ENCODE measurements at places on chromosomes 5 and 9.

- DNase-seq, result no peak
Observed at GRCh38 chr5:12343558-12343957, 439.3 kb upstream of the CTNND2 start.

GRCh38 chr5:59107692-59108091 is 524.8 kb downstream of the RAB3C start:
- DNase-seq, result no peak

DNA sequence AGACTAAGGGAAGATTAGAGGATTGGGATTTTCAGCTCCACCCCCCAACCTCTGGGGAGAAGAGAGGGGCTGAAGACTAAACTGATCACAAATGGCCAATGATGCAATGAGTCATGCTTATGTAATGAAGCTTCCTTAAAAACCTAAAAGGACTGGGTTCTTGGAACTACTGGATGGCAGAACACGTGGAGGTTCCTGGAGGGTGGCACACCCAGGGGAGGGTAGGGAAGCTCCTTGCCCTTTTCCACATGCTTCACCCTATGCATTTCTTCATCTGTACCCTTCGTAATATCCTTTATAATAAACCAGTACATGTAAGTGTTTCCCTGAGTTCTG is 48.6 kb downstream of the ARHGEF28 start:
- no peak for DNase-seq

GRCh38 chr9:135291165-135291564 is 188.4 kb upstream of the PPP1R26 start:
- DNase-seq, result no peak

DNA sequence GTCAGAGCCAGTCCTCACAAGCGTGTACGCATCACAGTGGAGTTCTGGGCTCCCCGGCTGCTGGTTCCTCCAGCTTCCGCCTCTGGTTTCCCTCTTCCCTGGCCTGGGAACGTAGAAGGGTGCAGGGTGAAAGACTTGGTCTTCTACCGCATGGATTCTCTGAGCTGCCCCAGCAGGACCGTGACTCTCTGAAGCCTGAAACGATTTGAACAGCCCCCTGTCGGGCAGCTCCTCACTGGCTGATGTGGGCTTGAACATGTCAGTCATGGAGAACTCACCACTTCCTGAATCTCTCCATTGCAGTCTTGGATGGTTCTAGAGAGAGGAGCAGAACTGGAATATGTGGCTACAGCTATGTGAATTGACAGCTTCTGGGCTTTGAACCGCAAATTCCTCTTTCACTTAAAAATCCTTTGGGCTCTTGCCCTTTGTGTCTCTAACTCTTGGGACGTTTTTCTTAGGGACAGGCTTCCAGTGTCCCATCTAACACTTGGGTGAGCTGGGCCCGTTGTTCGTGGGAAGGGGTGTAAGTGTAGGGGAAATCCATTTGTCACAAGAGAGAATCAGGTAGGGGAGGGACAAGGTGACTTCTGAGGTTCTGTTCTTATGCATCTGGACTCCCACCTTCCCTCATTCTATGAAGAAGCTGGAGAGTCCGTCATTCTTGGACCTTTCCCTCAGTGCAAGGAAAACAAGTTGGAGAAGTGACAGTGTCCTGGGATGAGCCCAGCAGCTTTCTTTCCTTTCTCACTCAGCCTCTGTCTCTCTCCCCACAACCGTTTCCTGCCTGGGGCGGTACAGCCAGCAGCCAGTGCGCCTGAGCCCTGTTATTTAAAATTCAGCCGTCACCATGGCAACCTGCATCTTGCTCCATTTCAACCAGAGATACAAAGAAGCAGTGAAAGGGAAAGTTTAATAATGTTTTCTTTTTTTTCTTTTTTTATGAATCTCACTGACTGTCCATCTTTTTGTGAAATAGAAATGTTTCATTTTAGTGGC is 84.7 kb downstream of the PTTG1 start:
- DNase-seq, result peak; percentile 41

DNA sequence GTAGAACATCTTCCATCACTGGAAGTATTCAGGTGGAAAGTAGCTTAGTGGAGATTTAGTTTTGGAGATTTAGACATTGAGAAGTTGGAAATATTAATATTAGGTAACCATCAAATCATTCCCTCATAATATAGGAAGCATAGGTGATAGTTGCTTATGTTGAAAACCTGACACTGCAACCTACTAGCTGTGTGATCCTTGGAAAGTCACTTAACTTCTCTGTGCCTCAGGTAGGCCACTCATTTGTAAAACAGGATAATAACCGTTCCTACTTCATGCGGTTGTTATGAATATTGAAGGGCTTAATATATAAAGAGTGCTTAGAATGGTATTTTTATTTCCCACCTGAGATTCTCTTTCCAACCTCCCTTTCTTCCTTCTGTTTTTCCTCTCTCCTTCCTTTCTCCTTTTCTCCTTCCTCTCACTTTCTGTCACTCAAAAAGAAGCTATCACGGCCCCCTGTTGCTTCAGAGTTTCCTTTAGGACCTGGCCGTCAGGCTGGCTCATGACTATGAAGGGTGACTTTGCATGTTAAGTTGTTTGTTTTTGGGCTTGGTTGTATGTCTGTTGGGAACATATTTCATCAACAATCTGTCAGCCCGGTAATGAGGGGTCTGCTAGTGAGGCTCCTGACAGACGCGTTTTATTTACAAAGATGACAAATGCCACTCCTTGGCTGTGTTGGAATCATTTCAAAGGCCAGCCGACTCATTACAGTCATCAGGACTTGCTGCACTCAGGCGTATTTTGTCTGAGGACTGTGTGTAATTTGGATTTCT is 31.0 kb downstream of the DOCK2 start:
- DNase-seq, result no peak

DNA sequence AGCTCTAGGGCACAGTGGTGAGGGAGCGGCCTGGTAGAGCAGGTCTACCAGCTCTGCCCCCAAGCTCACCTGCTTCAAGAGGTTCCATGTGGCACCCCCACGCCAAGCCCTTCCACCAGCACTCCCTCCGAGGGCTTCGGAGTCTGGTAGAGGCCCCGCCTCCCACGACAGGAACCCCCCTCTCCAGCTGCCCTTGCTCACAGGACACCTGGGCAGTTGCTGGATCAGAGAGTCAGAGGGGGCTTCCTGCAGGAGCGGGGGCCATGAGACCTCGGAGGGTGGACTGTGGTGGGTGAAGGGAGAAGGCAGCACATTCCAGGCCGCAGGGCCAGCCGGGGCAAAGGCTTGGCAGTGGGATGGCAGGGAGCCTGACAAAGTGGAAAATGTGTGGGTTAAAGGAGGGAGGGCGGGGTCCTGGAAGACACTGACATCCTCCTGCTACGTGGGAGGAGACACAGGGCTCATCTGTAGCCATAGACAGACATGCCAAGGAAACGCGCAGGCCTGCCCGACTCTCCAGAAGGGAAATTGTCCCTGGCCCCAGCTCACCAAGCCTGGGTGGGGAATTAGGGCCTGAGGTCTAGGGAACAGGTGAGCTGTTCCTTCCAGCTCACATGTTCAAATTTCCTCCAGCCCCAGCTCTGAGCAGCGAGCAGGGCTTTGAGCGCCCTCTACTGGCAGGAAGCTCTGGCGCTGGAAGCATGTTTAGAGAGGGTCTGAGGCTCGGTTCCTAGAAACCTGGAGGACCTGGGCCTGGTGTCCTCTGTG is 74.2 kb downstream of the NTNG2 start:
- DNase-seq, result peak; percentile 68

GRCh38 chr5:100434815-100435214 is 100.4 kb upstream of the FAM174A start:
- DNase-seq, result no peak

GRCh38 chr5:117713585-117714198 is 1139.1 kb upstream of the SEMA6A start:
- DNase-seq, result no peak

GRCh38 chr5:82942083-82942881 is 134.9 kb downstream of the TMEM167A start:
- DNase-seq, result no peak

DNA sequence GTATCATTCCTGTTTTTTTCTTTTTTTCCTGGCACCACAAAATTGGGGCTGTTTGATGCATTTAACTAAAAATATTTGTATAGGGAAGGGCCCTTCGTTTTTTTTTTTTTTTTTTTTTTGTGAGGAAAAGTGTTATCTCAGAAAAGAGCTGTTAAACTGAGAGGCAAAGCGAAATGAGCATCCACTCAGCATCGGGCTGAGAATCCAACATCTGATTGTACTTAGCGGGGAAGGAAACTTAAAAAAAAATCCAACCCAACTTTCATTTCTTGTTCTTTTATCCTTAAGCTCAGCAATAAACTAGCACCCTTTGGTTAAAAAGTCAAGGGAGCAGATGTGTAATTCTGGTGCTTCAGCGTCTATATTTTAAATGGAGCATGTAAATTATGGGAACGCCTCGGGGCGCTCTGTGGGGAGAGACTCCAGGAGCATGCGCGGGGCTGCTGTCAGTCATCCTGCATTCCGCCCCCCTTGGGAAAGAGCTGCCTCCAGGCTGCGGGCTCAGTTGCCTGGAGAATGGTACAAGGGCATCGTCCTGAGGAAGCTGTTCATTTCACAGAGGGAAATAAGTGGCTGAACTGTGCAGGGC is 33.3 kb downstream of the DMRT2 start:
- no peak for DNase-seq

DNA sequence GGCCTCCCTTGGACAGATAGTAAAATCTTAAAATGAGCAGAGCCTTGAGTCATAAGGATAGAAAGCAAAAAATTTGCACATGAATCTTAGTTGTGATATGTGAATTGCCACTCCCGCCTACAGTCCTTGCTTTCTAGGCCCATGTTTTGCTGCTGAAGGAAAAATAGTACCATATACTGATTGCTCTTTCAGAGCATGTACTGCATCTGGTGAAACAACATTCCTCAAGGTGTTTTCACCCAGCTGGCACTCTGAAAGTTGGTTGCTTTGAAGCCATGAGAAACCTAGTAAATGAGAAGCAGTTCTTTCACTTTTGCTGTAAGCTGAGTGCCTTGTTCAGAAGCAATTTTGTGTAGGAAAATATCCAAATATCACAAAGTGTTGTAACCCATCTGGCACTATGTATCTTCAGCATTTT is 10.3 kb downstream of the CDC37L1 start:
- no peak for DNase-seq

DNA sequence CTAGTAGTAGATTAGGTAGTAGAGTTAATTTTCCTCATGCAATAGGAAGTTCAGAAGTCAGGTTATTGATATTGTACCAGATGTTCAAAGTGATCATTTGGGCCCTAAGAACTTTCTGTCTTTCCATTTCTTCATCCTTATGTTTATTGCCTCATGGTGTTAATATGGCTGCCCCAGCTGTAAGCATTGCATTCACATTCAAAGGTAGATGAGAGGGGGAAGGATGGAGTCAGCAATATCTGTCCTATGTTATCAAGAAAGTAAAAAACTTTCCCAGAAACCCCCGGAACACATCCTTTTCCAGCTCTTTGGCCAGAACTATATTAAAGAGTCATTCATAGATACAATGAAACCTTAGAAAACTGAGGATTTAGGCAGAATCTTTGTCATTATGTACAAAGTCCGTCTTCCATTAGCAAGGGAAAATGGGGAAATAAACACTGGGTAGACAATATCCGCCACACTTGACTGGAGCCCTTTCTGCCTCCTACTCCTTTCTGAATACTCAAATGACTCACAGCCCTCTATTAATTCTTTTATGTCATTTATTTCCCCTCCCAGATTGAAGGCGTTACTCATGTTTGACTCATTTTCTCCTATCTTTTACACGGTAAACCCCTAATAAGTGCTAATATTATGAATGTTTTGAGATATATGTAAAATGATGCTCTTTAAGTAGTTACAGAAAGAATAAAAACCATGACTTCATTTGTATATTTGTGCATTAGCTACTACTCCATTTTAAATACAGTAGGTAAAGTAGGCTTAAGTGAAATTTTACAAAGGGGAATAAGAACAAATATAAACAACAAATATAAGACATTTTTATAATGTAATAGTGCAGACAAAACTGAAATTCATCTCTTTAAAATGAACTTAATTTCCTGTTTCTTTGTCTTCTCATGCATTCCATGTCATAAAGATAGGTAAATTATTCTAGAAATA is 127.6 kb downstream of the SLF1 start:
- DNase-seq, result no peak

GRCh38 chr5:24391816-24392215 is 253.0 kb downstream of the CDH10 start:
- DNase-seq, result no peak

- no peak for DNase-seq
Observed at GRCh38 chr9:92763721-92764380, 782 bp downstream of the BICD2 start.

- no peak for DNase-seq
Observed at GRCh38 chr5:136676685-136677084, 311.3 kb upstream of the TRPC7 start.

GRCh38 chr5:178931846-178932760 is 8.9 kb upstream of the ZNF454 start:
- DNase-seq, result no peak

Measured in stimulated activated CD8-positive, alpha-beta memory T cell treated with anti-CD3 and anti-CD28 coated beads, Interleukin-2, amount 100 ng/mL, for 48 hours (primary cell).